ENCODE measurements at places on chromosomes 7 and 10.

DNA sequence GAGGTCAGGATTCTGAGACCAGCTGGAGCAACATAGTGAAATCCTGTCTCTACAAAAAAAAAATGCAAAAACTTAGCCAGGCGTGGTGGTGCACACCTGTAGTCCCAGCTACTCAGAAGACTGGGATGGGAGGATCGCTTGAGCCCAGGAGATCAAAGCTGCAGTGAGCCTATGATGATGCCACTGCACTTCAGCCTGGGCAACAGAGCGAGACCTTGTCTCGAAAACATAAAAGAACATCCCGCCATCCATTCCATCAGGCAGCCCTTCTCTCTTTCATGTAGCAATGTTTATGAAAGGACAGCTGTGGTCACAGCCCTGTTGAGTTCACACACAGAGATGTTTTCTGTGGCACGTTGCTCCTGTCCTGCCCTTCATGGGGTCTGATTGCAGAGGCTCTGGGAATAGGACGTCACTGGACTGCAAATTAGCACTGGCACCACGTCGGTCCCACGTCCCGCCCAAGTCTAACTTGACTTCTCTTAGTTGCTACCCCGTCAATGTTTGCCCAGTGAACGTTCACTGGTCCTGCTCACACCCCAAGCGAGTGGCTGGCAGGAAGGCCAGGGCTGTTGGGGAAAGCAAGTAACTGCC, 64.5 kb upstream of the MYL10 start:
- DNase-seq, result no peak

DNA sequence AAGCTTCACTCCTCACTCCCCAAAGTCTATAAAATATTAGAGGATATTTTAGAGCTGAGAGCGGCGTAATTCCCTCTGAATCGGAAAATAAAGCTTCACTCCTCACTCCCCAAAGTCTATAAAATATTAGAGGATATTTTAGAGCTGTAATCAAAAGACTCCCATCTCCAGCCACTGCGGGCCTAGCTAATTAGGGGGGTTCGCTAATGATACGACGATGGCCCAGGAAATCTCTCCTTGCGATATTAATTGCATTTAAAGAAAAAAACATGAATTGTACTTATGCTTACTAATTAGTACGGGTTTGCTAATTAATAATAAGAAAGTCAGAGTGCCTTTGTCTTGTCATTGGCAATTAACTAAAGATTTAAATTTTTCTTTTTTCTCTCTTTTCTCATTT, 235.9 kb downstream of the MAD1L1 start:
- no peak for DNase-seq

- no peak for DNase-seq
Observed at GRCh38 chr10:59460601-59461000, 98.3 kb upstream of the FAM13C start.

GRCh38 chr10:47237316-47238260, 62.4 kb upstream of the GDF10 start:
- DNase-seq, result no peak

DNA sequence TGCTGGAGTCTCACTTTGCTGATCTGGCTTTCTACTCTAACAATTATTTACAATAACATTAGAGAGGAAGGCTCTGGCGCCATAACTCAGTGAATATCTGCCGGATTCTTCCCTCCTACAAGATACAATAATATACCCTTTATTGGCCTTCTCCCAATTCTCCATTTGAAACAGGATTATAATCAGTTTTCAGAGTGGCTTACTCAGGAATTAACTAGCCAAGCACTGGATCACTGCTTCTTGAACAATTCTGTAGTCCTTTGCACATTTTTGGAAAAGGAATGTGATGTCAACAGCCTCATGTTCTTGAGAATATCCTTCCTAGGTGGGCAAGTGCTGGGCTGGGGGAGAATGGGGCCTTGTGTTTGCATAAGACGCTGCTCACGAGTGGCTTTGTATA, 125.9 kb downstream of the HIPK2 start:
- DNase-seq, result no peak

DNA sequence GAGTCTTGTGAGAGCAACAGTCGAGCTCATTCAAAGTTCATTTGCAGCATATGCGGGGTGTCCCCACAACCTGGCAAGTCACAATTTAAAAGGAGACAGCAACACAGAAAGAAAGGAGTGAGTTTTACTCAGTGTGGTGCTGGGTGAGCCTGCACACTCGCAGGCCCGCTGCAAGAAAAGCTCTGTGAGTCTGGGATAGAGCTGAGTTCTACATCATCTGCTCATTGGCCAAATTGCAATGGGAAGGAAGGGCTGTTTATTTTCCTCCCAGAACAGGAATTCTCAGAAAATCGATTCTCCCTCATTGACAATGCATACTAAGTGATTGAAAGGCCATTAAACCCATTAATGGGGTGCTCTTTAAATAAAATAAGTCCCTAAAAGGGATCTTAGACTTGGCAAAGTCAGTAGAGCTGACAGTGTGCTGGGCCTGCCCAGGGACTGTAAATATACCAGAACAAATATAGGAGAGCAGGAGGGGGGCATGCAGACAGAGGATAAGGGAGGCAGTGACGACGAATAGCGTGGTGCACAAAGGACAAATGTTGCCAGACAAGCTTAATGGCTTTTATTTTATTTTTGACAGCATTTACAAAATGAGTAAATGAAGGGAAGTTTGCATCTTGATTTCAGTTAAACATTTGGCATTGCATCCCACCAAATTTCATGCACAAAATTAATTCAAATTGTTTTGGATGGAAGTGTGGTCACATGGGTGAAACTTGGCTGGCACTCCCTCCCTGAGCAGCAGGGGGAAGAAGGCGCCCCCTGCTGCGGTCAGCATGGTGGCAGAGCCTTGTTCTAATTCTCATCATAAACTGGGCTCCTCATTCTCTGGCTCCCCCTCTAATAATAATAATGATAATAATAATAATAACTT, 215.7 kb downstream of the SNX10 start:
- DNase-seq, result no peak

- no peak for DNase-seq
Observed at GRCh38 chr7:67045496-67045995, 48.9 kb downstream of the TYW1 start.

GRCh38 chr7:31788883-31789680, 102.1 kb downstream of the PPP1R17 start:
- no peak for DNase-seq

- no peak for DNase-seq
Observed at GRCh38 chr7:147658392-147658967, 932.1 kb upstream of the C7orf33 start.

- DNase-seq, result no peak
Observed at GRCh38 chr7:158023681-158024350, 563.8 kb downstream of the PTPRN2 start.

GRCh38 chr7:132557489-132558044, 18.7 kb downstream of the PLXNA4 start:
- no peak for DNase-seq

GRCh38 chr7:101680406-101681145, 51.5 kb upstream of the MYL10 start:
- DNase-seq, result no peak

DNA sequence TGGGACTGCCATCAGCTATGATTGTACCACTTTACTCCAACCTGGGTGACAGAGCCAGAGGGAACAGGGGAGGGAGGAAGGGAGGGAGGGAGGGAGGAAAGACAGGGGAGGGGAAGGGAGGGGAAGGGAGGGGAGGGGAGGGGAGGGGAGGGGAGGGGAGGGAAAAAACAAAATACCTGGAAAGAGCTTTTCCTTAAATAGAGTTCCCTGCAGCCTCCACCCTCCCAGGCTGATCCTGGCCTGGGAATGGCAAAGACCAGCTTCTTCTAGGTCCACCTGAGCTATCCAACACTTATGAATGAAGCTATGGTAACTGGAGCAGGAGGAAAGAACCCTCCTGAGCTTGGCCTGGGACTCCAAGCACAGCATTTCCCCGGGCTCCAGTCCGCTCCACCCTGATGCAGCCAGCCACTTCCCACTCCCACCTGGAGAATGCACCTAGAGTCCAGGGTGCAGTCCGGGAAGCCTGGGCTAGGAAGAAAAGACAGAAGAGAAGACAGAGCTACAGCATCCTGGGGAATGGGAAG, 66.1 kb downstream of the GRID1 start:
- DNase-seq, result no peak

DNA sequence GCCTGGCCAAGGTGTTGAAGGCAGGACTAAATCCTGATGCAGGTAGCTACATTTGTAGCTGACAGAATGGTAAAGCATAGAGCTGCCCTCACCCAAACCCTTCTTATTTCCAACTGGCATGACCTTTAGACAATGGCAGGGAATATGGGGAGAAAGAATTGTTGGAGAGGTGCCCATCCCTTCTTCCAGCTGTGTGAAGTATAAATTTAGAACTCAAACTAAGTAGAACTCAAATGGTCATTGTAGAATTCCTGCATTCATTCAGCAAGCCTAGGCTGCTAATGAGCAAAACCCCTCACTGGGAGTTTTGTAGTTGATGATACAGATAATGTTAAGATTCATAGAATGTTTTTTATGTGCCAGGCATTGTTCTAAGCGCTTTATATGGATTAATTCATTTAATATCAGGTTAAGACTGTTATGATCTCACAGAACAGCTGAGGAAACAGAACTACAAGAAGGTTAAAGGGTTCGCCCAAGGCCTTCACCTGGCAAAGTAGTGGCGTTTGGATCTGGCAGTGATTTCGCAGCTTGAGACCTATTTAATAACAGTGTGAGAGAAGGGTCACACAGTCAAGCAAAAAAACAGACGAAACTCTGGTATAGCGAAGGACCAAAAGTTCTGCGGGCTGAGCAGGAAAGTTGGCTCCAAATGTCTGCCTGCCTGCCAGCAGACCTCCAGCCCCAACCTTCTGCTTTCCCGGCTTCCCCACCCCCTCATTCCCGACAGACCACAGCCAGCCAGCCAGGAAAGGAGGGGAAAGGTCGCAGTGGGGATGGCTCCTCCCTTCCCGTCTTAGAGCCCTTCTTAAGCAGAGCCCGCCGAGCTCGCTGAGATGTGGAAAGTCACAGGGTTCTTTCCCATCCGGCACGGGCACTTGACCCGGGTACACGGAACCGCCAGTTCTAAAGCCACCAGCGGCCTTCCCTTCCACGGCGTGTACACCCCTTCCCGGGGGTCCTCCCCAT, 1.6 kb upstream of the HILPDA start:
- no peak for DNase-seq

DNA sequence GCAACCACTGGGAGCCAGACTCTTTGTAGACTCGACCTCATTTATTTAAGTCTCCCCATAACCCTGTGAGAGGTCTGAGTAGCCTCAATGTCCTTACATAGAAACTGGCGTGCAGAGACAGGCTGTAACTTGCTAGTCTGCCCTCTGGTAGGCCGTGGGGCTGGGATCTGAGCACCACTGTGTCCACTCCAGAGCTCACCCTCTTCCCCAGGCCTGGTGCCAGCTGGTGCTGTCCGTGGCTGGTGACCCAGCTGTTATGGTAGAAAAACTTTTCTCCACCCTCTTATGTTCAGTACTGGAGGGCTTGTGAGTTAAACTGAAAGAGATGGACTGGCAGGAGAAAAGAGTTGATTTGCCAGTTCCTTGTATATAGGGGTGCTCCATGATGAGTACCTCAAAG, 41.9 kb downstream of the ADAMTS14 start:
- no peak for DNase-seq

GRCh38 chr7:80802527-80802926, 116.3 kb downstream of the SEMA3C start:
- no peak for DNase-seq

DNA sequence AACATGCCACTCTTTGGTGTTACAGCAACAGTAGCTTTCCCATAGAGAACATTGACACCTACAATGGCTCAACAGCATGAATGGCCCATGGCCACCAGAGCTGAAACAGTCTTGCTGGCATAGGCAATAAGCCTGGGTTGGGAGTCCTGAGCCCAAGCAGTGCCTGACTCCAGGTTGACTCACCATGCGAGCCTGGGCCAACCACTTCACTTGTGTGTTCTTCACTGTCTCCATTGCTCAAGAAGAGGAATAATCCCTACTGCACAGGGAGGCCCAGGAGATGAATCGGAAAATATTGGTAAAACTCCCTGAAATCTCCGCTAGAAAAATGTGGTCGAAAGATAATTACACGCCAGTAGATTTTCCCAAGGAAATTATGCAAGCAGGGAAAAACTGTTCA, 89.2 kb upstream of the INHBA start:
- no peak for DNase-seq

DNA sequence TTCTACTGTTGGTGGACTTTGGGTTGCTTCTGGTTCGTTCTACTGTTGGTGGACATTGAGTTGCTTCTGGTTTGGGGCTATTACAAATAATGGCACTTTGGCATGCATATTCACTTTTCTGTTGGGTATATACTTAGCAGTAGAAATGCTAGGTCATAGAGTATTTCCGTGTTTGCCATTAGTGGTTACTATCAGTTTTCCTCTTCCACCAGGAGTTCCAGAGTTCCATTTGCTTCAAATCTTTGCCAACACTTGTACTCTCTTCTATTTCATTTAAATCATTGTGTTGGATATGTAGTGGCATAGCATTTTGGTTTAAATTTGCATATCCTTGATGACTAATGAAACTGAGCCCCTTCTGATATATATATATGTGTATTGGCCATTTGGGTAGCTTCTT, 15.2 kb downstream of the UBE2D1 start:
- no peak for DNase-seq

- DNase-seq, result no peak
Observed at GRCh38 chr10:24556750-24557742, 166.6 kb downstream of the ARHGAP21 start.

DNA sequence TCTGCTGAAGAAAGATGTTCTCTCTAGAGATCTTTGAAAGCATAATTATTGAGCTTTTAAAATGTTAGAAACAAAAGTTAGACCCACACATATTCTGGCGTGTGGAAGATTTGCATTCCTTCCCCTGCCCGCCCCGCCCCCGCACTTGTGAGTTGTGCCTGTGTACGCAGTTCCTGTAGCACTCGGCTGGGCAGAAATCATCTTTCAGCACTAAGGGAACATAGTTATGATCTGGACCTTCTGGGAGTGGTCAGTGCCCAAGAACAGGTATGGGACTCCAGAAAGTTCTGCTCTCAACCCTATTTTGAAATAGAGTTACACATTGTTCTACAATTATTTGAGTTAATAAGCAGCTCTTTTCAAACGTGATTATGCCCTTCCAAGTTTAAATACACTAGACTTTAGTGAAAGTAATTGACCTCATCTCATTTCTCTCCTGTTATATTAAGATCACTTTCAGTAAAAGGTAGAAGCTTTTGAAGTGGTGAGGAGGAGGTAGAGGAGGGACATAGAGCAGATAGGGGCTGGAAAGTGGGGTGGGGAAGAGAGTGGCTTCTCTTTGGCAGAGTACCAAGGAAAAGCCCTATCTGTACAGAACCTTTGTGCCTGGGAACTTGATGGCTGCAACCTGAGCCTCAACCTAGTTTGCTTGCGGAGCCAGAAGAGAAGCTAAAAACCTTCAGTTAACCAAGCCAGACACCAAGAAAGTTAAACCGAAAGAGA, 5.7 kb downstream of the BLVRA start:
- DNase-seq, result no peak

DNA sequence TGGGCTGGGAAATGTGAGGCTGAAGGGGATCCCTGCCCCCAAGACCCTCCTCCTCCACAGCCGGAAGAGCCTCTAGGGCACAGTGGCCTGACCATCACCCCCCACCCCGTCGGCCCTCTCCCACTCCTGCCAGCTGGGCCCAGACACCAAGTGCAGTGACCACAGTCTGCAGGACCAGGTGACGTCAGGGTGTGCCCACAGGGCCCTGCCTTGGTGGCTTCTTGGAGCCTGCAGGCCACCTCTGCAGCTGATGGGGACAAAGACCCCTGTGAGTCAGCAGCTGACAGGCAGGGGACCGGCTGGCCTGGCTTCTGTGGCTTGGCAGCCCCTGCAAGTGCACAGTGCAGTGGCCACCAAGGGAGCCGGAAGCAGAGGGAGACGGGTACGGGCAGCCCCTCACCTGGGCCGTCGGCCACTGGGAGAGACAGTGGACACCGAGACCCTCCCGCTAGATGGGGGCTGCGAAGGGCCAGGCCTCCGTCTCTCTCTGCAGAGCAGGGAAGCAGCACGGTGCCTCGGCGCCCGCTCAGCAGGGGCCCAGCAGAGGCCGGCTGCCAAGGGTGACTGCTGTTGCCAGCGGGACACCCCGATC, 274.6 kb downstream of the ELFN1 start:
- DNase-seq, result no peak
